ENCODE measurements at places on chromosomes 1 and 21.

GRCh38 chr21:25934771-25935224 is 200.0 kb downstream of the GABPA start:
- ATAC-seq, result no peak

- no peak for ATAC-seq
These were observed 13.5 kb upstream of the OR2G2 start for GRCh38 chr1:247574664-247575063.

DNA sequence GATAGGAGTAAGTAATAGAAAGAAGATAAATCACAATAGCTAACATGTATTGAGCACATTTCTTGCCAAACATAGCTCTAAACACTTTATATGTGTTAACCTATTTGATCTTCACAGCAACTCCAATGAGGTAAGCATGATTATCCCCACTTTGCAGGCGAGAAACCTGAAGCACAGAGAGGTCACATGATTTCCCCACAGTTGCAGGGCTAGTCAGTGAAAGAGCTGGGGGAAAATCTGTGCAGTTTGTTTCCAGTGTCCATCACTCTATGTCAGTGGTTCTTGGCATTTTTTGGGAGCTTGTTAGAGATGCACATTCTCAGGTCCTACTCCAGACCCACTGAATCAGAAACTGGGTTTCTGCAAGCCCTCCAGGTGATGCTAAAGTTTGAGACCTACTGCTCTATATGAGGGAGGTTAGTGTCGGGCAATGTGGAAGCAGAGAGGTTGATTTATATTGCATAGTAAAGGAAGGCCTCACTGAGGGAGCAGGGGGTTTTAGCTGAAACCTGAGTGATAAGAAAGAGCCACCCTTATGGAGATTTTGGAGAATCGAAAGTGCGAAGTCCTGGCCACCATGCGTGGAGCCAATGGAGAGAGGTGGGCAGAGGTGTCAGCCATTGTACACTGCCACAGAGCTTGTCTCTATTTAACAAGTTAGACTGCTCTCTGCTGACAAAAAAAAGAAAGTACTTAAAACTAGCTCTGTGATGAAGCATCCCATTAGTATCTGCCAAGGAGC is 20.9 kb downstream of the MCOLN3 start:
- ATAC-seq, result peak; percentile 75

GRCh38 chr1:3732434-3733093 is 19.7 kb upstream of the CCDC27 start:
- ATAC-seq, result no peak

- ATAC-seq, result no peak
These were observed 74.1 kb upstream of the AKT3 start for GRCh38 chr1:243924188-243924587.

- ATAC-seq, result no peak
These were observed 26.1 kb downstream of the SLC6A17 start for GRCh38 chr1:110176299-110176956.

DNA sequence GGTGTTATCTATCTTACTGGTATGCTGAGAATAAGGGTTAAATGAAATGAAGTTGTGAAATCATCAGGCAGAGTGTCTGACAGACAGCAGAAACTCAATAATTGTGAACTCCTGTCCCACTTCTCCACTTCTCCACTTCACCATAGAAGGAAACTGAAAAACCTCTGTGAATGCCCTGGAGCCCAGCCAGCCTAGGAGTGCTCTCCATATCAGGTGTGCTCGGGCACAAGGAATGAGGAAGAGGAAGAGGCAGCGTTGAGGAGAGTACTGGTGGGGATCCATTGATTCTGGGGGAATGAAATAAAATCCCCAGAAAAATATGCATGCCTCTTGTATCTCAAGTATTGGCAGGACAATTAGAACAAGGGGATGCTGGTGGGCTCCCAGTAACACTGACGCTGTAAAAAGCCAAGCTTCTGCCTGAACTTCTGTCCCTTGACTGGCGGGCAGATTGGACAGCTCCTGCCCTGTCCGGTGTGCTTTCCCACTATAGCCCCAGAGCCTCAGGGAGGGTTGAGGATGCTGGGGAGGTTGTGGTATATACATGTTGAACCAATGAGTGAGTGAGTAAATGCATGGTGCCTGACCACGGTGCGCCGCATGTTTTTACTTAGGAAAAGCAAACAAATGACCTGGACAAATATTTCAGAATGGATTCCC is 47.7 kb downstream of the NMNAT2 start:
- ATAC-seq, result no peak

- no peak for ATAC-seq
These were observed 462.4 kb upstream of the RGS18 start for GRCh38 chr1:191695865-191696264.

GRCh38 chr1:204077979-204078696 is 5.2 kb downstream of the SOX13 start:
- no peak for ATAC-seq

DNA sequence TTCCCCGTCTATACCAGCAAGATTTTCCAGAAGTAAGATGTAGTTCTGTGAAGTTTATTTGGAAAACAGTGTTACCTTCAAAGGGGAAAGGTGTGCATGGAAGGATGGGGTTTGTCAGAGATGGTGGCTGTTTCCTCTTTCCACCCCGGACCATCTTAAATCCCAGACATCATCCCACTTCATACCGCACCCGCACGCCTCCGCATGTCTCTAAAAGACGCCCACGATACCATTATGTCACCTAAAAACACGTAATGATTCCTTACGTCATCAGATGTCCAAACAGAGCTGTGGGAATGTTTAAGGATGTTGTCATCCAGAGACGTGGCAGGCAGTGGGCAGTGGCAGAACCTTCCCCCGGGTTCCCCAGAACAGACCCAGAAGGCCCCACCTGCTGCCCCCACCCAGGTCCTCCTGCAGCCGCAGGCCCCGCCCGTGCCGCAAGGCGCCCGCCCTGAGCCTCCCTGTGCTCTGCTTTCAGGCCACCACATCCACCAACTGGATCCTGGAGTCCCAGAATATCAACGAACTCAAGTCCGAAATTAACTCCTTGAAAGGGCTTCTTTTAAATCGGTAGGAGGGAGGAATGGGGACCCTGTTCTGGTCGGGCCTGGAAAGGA is 152.2 kb downstream of the PEX14 start:
- no peak for ATAC-seq

DNA sequence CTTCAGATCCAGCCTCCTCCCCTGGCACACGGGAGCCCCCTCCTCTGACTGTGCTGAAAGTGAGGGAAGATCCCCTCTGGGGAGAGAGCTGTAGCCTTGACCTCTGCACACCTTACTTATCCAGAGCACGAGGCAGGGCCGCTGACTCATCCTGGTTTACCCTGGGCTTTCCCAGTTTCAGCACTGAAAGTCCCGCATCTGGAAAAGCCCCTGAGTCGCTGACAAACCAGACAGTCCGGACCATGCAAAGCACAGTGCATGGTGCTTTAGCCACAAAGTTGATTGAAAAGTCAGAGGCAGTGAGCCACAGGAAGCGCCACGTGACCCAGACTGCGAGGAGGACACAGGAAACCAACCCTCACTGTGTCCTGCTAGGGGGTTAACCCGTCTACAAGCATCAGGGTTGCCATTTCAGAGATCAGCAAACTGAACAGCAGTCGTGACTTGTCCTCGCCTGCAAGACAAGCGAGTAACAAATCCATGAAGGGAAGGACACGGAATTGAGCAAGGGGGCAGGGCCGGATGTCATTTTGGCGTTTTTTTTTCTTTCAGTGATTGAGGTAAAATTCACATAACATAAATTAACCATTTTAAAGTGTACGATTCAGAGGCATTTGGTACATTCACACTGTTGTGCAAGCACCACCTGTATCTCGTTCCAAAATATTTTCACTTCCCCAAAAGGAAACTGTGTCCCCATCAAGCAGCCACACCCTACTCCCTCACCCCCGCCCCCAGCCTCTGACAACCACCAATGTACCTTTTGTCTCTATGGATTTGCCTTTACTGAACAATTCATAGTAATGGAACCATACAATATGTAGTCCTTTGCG is 19.9 kb upstream of the IFNGR2 start:
- peak; percentile 51 for ATAC-seq

DNA sequence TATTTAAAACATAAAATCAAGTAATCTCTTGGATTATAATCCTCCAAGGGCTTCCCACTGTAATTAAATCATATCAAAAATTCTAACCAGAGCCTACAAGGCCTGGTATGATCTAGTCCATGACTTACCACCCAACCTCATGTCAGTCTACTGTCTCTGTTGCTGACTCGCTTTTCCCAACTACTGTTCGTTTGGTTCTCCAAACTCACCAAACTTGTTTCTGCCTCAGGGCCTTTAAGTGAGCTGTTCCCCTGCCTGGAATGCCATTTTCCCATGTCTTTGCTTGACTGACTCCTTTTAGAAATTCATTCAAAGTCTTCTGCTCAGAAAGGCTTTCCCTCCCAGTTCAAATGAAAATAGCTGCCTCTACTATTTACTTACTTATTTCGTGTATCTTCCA is 95.9 kb downstream of the ZC3H11B start:
- no peak for ATAC-seq

DNA sequence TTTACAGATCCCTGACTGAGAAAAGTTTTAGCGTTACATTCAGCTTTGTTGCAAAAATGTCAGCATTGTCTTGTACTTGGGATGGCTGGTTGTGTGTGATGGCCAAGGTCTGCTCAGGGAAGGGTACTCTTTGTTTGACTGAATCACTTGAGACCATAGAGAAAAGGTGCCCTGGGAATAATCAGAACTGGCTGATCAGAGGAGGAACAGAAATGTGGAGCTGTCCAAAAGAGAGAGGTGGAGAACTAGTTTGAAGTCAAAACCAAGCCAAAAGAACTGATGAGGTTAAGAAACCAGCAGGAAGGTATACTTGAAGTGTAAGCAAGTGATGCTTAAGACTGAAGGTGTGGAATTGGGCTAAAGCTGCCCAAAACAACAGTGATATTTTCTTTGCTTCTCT is 107.6 kb upstream of the LYPLAL1 start:
- ATAC-seq, result no peak

- no peak for ATAC-seq
These were observed 209.0 kb upstream of the VAMP3 start for GRCh38 chr1:7561936-7562728.

DNA sequence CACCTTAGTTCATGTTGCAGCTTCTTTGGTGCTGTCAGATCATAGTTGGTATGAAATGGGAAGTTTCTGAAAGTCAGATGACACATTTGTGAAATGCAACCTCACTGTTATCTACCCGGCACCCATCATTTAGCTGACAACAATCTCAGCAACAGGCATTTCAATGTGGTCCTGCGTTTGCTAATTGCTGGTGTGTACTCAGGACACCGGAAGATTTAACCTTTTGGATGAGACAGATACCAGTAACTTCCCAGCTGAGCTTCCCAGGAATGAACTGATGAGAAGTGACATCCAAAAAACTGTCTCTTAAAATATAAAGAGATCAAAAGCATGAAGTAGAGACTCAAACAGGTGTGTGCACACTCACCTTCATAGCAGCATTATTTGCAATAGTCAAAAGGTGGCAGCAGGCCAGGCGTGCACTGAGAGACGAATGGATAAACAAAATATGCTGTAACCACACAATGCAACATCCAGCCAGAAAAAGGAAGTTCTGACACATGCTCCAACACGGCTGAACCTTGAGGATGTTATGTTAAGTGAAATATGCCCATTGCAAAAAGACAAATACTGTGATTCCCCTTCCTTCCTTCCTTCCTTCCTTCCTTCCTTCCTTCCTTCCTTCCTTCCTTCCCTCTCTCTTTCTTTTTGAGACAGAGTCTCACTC is 7.9 kb upstream of the CLDN14 start:
- ATAC-seq, result no peak

- ATAC-seq, result no peak
These were observed 99.7 kb downstream of the UBR4 start for GRCh38 chr1:19110257-19110927.

DNA sequence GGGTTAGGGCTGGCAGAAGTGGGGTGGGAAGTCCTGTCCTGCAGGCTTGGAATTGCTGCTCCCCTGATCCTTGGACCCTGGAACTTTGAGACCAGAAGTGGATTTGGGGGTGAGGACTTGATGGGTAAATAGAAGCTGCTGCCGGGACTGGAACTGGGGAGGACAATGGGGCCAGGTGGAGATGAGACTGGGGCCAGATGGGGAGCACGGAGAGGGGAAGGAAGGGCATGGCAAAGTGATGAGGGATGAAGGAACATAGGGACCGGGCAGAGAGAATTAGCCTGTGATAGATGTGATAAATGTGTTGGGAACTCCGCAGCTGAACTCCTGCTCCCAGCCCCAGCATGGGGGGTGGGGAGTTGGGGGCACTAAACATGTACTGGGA is 637 bp downstream of the NHLH1 start:
- ATAC-seq, result no peak

DNA sequence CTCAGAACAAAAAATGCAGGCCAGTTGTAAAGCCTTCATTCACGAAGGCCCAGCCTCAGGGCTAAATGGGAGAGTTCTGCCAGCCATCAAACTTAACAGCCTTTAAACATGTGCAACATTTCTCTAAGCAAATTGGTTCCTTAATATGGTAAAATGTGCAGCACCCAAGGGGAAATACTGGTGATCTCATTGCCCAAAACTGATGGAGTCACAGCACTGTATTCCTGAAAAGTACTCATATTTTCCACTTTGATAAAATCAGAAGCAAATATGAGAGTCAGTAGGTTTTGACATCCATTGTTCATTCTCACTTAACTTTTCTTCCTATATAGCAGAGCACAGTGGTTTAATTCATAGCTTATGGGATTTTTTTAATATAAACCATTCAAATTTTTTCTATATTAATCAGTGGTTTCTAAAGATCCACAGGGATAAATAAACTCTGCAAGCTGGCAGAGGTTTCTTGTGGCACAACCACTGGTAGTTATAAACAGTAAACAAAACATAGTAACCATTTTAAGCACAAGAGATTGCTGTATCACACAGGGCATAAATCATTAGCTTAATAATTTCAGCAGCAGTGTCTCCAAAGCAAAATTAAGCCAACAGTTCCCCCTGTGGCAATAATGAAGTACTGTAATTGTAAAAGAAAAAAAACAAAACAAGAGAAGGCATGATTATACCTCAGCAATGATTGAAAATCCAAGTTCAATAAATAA is 106.9 kb upstream of the LYPLAL1 start:
- ATAC-seq, result no peak

DNA sequence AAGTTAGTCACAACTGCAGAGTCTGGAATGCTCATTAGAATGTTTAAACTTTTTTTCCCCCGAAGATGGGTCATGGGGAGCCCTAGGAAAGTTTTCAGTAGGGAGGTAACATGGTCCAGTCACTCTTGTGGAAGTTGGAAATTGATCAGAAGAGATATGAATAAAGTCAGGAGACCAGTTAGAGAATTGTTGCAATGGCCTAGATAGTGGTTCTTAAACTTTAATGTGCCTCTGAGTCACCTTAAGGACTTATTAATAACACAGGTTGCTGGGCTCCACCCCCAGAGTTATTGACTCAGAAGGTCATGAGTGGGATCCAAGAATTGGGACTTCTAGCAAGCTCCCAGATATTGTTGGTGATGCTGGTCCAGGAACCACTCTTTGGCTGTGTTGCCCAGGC is 3.2 kb upstream of the TFAP2E start:
- ATAC-seq, result no peak

- ATAC-seq, result no peak
These were observed 16.8 kb downstream of the TNFSF4 start for GRCh38 chr1:173190101-173190936.

DNA sequence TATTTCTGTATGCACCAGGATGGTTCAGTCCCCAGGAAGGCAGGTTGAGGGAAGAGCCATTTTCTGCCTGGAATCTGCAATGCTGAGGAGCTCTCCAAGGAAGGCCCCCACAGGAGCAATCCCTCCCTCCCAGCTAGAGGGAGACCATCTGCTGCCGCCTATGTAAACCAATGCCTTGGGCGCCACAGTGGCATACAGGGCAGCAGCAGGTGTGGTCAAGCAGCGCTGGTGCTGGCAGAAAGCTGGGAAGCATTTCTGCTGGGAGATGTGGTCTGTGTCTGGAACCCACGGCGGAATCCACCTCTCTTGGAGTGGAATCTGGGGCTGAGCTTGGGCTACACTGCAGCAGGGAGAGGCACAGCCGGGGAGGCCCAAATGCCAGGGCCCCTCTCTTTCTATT is 283.3 kb downstream of the RRAGC start:
- no peak for ATAC-seq

All from activated CD4-positive, CD25-positive, alpha-beta regulatory T cell treated with anti-CD3 and anti-CD28 coated beads, Interleukin-2, amount 50 U/mL, for 24 hours (primary cell).